NCI-H774 (cell line): ENCODE measurements at places on chromosomes 6 and 20.

DNA sequence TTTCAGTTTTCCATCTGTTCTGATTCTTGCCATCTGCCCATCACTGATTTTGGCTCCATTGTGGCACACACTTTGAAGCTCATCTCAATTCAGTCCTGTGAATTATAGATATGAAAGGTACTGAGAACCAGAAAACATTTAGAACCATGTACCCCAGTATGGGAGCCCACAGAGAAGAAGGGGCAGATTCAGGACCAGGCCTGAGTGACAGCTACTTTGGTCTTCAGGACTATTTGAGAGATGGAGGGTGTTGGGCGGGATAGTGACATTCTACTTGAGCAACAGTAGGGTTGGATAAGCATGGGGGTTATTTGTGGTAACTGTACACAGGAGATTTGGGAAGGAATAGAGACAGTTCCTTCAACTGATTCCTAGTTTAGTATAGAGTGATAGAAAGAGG is 259.2 kb upstream of the MANEA start:
- no peak for DNase-seq

DNA sequence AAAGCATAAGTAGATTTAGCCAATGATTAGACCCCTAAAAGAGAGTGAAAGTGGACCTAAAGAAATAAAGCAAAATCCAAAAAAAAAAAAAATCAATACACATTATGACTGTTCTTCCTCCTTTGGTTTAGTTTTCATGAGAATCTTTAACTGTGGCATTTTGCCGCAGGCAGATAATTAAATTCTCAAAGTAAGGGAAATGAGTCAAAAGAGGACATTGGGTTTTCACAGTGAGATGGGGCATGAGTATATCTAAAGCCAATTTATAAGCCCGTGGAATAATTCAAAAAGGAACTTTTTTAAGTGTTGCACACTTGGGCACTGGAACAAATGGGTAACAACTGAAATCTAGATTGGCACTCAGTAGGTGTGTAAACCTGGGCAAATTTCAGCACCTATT is 230.3 kb downstream of the PKHD1 start:
- no peak for DNase-seq

DNA sequence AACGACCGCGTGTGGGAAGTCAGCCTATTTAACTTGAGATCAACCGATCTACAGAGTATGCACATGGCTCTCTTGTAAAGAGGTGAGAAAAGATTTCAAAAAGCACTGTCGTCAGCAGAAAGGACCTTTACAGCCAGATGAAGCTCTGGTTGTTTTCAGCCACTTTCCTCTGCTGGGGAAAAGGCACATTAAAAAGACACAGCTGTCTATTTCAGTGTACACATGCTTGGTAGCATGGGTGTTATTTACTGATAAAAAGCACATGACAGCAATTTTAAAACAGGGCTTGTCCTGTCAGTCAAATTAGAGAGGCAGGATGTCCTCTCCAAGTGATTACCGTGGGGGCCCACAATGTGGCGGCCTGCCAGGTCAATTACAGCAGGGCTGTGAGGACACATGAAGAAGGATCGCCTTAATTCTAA is 188.9 kb downstream of the PRKN start:
- no peak for DNase-seq

DNA sequence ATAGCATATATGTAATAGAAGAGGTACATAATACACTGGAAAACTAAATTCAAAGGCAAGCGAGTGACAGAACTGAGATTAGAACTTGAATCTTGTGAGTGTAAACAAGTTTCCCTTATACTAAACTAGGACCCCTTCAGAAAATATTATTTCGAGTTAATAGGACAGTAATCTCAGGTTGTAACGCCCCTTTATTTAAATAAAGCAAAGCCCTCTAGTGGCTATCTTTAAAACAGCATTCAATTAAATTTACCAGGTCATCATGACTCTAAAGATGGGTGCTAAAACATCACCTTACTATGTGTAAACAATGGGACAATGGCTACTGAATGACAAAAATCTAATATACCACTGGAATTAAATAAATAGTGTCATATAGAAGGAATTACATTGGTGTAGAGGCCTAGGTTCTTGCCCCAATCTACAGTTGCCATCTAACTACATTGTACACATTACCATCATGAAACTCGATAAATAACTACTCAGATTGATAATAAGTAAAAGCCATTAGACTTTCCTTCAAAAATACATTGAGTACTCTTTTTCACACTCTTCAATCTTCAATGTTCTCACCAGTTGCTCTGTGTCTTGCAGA is 255.4 kb upstream of the IRAK1BP1 start:
- no peak for DNase-seq

DNA sequence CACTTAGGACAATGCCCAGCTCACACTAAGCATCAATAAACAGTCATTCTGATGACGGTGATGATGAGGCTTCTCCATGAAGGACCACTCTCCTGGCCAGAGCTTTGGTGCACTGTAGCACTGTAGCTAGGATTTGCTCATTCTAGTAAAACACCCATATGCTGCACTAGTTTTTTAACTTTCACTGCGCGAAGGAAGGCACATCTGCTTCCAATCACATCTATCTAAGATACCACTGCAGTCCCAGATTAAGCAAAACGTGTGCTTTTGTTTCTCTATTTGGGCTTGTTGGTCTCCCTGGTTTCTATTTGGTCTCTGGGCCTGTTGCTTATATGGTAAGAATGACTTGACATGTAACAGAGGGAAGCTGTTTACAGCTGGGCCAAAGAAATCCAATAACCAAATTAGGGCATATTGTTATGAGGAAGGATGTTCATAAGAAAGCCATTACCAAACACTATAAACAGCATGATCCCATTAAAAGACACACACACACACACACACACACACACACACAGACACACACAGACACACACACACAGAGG is 62.4 kb downstream of the FAM229B start:
- no peak for DNase-seq

DNA sequence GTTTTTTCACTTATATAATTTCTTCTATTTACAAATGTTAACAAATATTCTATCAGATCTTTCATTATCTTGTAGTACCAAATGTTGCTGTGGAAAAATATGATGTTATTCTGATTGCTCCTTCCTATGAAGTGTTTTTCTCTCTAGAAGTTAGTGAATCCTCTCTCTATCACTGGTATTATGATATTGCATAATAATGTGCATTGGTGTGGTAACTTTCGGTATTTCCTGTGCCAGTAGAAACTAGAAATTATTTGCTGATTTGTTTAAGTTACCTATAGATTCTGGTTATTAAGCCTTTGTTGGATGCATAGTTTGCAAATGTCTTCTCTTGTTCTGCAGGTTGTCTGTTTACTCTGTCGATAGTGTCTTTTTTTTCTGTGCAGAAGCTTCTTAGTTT is 342.5 kb downstream of the CENPW start:
- DNase-seq, result no peak

- no peak for DNase-seq
These were observed 13.6 kb downstream of the IP6K3 start for GRCh38 chr6:33732817-33733708.

GRCh38 chr20:58688840-58689239 is 3.8 kb upstream of the NPEPL1 start:
- no peak for DNase-seq
